Activated CD4-positive, alpha-beta T cell treated with anti-CD3 and anti-CD28 coated beads for 24 hours (primary cell): ENCODE measurements at places on chromosomes 7 and 10.

GRCh38 chr10:112915590-112916572 is 34.2 kb upstream of the TCF7L2 start:
- DNase-seq: no peak

- DNase-seq: no peak
These were observed 17.9 kb upstream of the LRRC18 start for GRCh38 chr10:48957361-48958151.

- no peak for DNase-seq
These were observed 574.3 kb upstream of the FOXK1 start for GRCh38 chr7:4107839-4108238.

GRCh38 chr7:141133646-141134045 is 59.8 kb downstream of the TMEM178B start:
- no peak for DNase-seq

GRCh38 chr10:7797582-7797981 is 9.6 kb downstream of the ATP5F1C start:
- no peak for DNase-seq

- DNase-seq: no peak
These were observed 218.1 kb downstream of the C7orf25 start for GRCh38 chr7:42693722-42694121.

GRCh38 chr10:125125951-125126735 is 34.2 kb downstream of the CTBP2 start:
- DNase-seq: no peak

DNA sequence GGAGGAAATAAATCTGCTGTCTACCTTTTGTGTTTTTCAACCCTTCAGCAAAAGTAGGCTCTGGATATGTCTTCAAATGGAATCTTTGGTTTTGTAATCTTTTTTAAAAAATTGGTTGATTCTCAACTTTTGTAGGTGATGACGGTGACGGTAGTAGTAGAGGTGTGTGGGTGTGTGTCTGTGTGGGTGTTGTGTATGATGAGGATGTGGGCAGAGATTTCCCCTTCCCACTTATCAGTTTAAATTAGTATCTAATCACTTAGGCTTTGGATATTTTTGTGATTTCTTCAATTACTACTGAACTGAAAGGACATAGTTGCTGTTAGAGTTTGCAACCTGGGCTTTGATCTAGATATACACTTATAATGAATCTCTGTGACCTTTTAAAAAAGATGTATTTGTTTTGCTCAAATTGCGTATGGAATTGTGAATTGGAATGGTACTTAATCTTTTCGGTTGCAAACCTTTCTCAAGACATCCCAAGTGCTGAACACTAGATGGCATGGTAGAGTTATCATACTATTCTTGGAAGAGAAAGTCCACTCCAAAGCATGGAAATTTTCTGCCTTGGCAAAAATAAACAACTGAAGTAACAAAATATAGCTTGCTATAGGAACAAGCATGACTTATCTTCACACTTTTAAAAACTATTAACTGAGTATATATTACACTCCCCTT is 51.9 kb upstream of the A1CF start:
- DNase-seq: no peak

DNA sequence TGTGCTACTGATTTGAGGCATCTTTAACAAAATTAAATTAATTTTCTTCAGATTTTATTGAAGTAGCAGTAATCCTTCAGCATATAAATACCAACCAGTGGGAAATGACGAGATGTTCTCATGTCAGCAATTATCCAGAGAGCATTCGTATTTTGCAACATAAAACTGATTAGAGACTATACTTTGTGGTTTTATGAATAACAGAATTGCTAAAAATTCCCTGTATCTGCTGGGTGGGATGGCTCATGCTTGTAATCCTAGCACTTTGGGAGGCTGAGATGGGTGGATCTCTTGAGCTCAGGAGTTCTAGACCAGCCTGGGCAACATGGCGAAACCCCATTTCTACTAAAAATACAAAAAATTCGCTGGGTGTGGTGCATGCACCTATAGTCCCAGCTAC is 56.9 kb downstream of the ATAD1 start:
- no peak for DNase-seq

DNA sequence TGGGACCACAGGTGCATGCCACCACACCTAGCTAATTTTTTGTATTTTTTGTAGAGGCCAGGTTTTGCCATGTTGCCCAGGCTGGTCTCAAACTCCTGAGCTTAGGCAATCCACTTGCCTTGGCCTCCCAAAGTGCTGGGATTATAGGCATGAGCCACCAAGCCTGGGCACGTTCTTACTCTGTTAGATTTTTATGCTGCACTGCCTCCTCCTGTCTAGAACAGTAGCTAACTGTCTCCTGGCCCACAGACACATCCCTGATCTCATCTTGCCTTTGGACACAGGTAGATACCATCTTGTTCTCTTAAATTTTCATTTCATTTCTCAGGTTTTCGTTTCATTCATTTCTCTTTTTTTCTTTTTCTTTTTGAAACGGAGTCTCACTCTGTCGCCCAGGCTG is 41.1 kb downstream of the BLVRA start:
- no peak for DNase-seq

DNA sequence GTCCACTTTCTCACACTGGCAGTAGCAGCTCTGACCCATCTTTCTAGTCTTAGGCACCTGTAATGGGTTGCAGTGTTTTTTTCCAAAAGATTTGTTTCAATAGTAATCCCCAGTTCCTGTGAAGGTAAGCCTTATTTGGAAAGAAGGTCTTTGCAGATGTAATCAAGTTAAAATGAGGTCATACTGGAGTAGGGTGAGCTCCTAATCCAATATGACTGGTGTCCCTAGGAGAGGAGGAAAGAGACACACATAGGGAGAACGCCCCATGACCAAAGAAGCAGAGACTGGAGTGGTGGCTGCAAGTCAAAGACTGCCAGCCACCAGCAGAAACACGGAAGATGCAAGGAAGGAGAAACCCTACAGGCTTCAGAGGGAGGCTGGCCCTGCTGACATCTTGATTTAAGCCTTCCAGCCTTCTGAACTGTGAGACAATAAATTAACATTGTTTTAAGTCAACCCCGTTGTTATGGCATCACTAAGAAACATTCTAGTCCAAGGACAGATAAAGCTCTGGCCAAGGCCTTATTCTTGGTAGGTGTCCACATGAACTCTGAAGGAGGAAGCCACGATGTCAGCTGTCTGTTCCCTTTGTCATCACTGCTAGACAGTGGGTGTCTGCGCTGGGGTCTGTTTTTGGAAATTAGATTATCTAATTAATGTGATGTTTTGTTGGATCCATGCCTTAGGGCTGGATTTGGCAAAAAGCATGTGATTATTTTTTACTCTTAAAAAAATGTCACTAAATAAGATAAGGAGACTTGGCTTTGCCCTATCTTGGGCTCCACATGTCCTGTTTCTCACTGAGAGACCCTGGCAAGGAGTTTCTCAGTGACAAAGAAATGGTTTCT is 214.9 kb downstream of the KCNMA1 start:
- no peak for DNase-seq

DNA sequence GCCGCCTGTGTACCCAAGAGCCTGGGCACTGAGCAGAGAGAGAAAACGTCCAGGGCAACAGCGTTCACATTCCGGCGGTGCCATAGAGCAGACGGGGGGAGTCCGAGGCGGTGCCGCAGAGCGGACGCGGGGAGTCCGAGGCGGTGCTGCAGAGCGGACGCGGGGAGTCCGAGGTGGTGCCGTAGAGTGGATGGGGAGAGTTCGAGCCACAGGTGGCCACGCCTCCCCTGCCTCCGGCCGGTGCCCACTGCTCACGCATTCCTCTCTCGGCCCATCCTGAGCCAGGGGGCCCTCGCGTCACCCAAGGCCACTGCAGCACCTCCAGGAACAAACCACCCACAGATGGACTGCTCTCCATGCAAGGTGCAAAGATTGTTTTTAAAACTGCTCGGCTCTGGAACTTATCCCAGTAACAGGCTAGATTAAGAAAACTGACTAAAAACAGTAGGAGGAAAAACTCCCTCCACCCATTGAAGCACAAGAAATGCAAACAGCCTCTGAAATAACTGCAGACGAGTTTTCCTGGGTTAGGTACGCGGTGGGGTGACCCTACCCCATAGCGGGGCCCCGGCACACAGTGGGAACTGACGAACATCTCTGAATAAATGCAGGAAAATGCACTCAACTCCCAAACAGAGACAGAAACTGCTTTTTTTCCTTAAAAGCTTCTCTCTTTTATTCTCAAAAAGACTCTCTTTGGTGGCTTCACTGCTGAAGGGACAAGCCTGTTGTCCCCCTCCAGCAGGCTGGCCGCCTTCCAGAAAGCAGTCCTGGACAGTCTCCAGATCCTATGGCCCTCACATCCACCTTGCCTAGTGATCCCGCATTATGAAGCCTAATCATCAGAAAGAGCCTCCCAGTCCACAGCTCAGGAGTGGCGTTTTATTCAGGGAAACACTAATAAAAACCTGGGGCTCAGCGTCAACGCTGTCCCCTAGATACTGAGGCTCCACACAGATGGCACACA is 55.9 kb downstream of the DIP2C start:
- DNase-seq: no peak

GRCh38 chr7:155856656-155857055 is 44.4 kb upstream of the SHH start:
- DNase-seq: no peak

GRCh38 chr10:129853562-129853903 is 110.5 kb downstream of the EBF3 start:
- no peak for DNase-seq

DNA sequence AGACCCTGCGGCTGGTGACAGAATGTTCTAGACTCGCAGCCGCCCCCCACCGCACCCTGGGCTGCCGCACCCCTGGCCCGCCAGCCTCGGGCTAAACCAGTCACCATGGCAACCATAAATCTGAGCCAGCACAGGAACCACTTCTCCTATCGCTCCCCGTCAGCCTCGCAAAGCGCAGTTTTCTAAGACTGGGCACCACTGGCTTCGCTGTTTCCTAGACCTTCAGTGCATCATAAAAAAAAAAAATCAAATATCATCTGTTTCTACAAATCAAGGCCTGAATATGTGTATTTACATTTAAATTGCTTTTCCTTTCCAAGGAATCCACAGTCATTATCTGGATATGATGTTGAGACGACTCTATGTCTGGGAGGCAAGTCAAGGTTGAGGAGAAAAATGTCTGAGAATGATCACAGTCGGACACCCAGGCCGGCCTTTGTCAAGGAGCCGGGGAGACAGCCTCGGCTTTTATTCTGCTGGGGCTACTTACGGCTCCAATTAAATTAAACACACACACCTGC is 99.9 kb downstream of the PTPRN2 start:
- no peak for DNase-seq

DNA sequence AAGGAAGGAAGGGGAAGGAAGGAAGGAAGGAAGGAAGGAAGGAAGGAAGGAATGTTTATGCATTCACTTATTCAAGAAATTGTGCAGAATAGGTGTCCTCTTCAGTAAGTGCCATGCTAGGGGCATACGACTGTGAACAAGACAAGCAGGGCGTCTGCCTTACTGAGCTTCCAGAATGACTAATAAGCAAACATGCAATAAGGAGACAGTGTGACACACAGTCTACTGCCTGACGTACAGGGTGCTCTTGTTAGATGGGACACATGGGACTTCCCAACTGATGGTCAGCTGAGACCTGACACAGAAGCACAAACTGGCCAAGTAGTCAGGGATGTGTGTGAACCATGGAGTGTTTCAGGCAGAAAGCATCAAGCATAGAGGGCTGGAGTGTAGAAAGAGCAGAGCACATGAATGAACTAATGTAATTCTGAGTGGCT is 18.2 kb downstream of the DNAJC12 start:
- no peak for DNase-seq

DNA sequence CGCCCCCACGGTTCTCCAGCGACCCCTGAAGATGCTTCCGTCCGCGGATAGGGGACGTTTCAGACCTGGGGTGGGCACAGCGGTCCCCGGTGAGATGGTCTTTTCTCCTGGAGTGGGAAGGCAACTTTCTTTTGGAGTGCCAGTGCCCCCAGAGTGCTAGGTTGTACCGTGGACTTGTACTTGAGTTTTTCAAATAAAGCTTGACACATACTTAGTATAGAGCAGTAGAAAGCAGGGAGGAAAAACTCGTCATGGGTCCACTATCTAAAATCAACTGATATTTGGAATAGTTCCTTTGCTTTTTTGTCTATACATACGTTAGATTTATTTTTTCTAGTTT is 28.4 kb downstream of the RBM20 start:
- DNase-seq: no peak

GRCh38 chr10:22611425-22612115 is 102.8 kb downstream of the PIP4K2A start:
- DNase-seq: no peak

DNA sequence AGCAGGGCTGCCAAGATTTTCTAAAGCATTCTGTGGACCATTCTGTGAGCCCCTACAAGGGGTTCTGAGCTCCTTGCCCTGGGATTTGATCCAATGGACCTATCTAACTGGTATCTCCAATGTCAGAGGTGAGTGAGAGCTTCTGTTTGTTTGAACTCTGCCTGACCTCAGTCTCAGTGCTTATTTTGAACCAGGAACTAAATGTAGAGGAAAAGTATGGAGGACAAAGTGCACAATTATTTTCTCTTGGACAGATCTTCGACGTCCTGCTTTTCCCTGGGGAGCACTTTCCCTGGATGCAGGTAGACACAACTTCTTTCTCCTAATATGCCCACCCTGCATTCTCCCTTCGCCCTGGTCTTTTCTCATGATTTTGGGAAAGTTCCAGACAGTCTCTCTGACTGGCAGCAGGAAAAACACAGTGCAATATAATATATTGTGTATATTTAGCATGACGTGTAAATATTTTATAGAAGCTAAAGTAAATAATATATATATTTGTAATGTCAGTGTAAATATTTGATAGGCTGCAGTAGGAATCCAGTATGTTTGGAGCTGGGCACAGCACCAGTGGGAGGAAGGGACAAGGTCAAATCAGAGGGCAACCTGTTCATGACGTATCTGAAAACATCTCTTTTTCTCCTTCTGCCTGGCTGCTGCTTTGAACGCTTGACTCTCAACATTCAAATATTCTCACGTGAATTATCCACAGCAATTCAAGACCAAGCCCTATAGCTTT is 184.0 kb upstream of the LYZL1 start:
- DNase-seq: no peak

- no peak for DNase-seq
These were observed 19.9 kb downstream of the PPP2R2D start for GRCh38 chr10:131920693-131921092.

GRCh38 chr10:8615118-8615517 is 560.6 kb downstream of the GATA3 start:
- DNase-seq: no peak
